ENCODE measurements at places on chromosomes 11 and 22. TPM values are rescaled to one million over a fixed set of nuclear protein-coding genes. Genes with fewer than 3 reads are reported as not detected.

- no peak overlapping the region for H3K4me3 ChIP-seq
- no peak for DNase-seq
- H3K36me3 ChIP-seq: no peaks in the 10 kb centered on the region
- H3K27ac ChIP-seq: no peak overlapping the region
Observed at GRCh38 chr11:113984781-113985180, 9.9 kb downstream of the HTR3A start.

DNA sequence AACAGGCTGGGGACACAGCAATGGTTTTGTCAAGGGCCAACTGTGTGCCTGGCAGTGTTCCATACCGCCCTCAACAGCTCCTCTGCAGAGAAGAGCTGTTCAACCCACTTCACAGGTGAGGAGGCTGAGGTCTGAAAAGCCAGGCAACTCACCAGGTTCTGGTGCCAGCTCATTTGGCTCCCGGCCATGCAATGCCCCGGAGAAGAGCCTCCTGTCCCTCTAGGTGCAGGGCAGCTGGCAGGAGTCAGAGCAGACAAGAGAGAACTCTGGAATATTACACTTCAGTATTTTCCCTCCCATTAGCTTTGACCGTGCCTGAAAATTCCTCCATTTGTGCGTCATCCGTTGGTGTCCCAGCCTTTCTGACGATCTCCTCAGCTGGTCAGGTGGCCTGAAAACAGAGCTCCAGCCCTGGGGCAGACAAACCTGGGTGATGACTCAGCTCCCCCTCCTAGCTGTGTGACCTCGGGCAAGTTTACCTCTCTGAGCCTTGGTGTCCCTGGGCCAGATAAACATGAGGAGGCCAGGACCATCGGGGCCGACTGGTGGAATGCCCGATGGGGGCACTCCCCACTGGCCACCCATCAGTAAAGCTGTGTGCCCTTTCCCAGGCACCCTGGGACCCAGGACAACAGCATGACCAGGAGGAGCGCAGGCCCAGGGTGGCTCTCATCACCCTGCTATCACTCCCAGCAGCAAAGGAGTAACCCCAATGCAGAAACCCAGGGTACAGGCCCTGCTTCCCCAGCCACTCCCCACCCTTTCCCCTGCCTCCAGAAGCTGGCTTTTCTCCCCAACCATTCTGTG is 9.6 kb upstream of the C1QTNF6 start:
- no peaks in the 10 kb centered on the region for H3K36me3 ChIP-seq
- no peaks in the 10 kb centered on the region for H3K27me3 ChIP-seq
- DNase-seq: peak; percentile 78

TUBA8 gene
- total RNA-seq: not detected

DNA sequence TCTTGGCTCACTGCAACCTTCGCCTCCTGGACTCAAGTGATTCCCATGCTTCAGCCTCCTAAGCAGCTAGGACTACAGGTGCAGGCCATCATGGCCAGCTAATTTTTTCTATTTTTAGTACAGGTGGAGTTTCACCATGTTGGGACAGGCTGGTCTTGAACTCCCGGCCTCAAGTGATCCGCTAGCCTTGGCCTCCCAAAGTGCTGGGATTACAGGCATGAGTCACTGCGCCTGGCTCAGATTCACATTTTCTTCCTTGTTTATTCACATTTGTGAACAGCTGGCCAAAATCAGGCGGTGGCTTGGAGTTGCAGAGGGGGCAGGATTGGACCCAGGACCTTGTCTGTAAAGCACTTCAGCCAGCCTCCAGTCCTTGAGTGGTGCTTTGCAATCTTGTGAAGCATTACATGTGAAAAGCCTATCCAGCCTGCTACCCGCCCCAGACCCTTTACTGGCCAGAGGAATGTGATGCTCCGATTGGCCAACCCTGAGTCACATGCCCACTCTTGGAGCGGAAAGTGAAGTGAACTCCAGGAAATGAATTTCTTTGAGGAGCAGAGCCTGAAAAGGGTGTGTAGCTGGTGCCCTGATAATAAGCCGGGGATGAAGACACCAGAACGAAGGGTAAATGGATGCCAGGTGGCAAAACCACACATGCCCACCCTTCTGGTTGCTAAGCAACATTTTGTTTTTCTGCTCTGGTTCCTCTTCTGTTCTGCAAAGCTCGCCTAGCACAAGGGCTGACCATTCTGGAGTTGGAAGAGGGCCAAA is 62.6 kb upstream of the PTPRJ start:
- H3K4me1 ChIP-seq: peaks cover 8% of the 10 kb centered on the region
- DNase-seq: peak; percentile 90
- no peaks in the 10 kb centered on the region for H3K36me3 ChIP-seq
- no peak overlapping the region for H3K27ac ChIP-seq

GRCh38 chr22:26360169-26360885 is 68.7 kb upstream of the ASPHD2 start:
- DNase-seq: peak; percentile 61
- H3K4me1 ChIP-seq: no peaks in the 10 kb centered on the region

- H3K27me3 ChIP-seq: no peaks in the 10 kb centered on the region
- peak overlapping the region; percentile 57 for H3K27ac ChIP-seq
- peaks cover 5% of the 10 kb centered on the region for H3K4me1 ChIP-seq
- no peaks in the 10 kb centered on the region for H3K36me3 ChIP-seq
- no peak for DNase-seq
Observed at GRCh38 chr11:63985812-63986155, 454 bp upstream of the OTUB1 start.

ARHGAP1 gene
- 95.9 TPM for total RNA-seq

- no peaks in the 10 kb centered on the region for H3K27me3 ChIP-seq
- H3K36me3 ChIP-seq: no peaks in the 10 kb centered on the region
- H3K4me1 ChIP-seq: no peaks in the 10 kb centered on the region
- H3K27ac ChIP-seq: no peak overlapping the region
- no peak for DNase-seq
- no peak overlapping the region for H3K4me3 ChIP-seq
Observed at GRCh38 chr11:40134820-40135570, 1324.5 kb downstream of the LRRC4C start.

- H3K27ac ChIP-seq: no peak overlapping the region
- H3K4me3 ChIP-seq: no peak overlapping the region
- DNase-seq: no peak
- no peaks in the 10 kb centered on the region for H3K36me3 ChIP-seq
- H3K4me1 ChIP-seq: no peaks in the 10 kb centered on the region
Observed at GRCh38 chr11:92455210-92455790, 230.7 kb downstream of the FAT3 start.

DNA sequence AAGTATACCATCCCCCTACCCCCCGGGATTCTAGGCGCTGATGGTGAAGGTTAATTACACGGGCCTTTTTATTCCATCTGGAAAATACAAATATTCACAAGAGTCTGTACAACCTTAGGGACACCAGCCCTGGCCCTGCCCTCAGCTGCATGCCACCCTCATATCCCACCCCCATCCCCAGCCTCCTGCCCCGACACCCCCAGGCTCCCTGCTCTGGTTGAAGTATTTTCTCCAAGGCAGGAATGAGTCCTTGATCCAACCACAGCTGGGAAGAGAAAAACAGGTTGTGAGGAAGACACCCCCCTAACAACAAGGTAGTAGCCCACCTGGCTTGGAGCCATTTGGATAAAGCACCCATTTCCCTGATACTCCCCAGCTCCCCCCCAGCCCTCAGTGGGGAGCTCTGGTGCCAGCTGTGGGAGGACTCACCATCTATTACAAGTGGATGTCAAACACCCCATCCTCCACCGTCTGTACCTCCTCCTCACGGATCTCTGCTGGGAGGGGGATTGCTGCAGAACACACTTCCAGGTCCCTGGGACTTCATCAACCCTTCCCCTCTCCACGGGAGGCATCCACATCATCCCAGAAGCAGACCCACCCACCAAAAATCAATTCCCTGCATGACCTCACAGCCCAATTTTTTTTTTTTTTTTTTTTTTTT is 4.0 kb upstream of the NRXN2 start:
- no peaks in the 10 kb centered on the region for H3K27me3 ChIP-seq
- H3K4me3 ChIP-seq: no peak overlapping the region
- DNase-seq: no peak
- no peaks in the 10 kb centered on the region for H3K4me1 ChIP-seq
- H3K36me3 ChIP-seq: no peaks in the 10 kb centered on the region

CASTOR1 gene
- total RNA-seq: 18.1 TPM

DNA sequence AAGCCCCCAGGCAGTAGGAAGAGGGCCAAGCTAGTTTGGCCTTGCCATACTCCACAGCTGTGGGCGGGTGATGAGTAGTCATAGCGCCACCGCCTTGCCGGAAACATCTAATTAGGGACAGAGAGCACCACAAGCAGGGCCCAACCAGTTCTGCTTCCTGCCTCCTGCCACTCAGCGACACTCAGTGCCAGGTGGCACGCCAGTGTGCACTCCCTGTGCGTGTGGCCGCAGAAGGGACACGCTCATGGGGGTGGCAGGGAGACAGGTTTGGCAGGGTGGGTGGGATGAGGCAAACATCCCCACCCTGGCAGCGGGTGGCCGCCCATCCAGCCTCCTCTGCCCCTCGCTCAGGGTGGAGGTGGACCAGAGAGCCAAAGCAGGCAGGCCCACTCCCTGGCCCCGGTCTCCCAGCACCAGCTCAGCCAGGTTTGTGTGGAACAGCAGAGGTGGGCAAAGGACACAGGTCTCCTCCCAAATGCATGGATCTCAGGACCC is 4.9 kb downstream of the OVOL1 start:
- H3K27ac ChIP-seq: no peak overlapping the region
- H3K36me3 ChIP-seq: no peaks in the 10 kb centered on the region
- H3K27me3 ChIP-seq: peaks cover 3% of the 10 kb centered on the region

CHEK1 gene
- total RNA-seq: 2.1 TPM

GRCh38 chr22:44737406-44738346 is 14.7 kb upstream of the ARHGAP8 start:
- no peaks in the 10 kb centered on the region for H3K27me3 ChIP-seq
- H3K36me3 ChIP-seq: no peaks in the 10 kb centered on the region
- no peak overlapping the region for H3K4me3 ChIP-seq
- no peaks in the 10 kb centered on the region for H3K4me1 ChIP-seq
- H3K27ac ChIP-seq: no peak overlapping the region
- no peak for DNase-seq

DNA sequence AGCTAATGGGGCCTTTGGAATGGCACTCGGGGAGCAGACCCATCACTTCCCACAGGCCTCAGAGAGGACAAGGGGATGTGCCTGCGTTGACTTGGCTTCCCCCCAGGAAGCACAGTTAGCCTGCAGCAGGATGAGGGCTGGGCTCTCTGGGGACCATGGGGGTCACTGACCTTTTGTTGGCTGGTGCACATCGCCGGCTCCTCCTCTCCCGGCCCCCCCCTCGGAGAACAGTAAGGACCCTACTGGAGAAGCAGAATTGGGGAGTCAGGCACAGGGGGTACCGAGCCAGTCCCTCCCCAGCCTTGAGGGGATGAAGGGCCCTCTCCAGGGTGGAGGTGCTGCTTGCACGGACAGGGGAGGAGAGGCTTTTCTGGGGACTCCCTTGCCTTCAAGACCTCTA is 32.8 kb downstream of the NRXN2 start:
- no peak for DNase-seq
- H3K4me1 ChIP-seq: peaks cover 4% of the 10 kb centered on the region
- H3K27me3 ChIP-seq: no peaks in the 10 kb centered on the region
- no peak overlapping the region for H3K27ac ChIP-seq

CEP126 gene
- 10.8 TPM for total RNA-seq

CDC42BPG gene
- total RNA-seq: 6.1 TPM

- H3K36me3 ChIP-seq: no peaks in the 10 kb centered on the region
- no peaks in the 10 kb centered on the region for H3K27me3 ChIP-seq
- H3K27ac ChIP-seq: no peak overlapping the region
- peaks cover 8% of the 10 kb centered on the region for H3K4me1 ChIP-seq
- DNase-seq: no peak
Observed at GRCh38 chr22:46773076-46773475, 10.6 kb downstream of the TBC1D22A start.

- peaks cover 2% of the 10 kb centered on the region for H3K4me1 ChIP-seq
- H3K36me3 ChIP-seq: no peaks in the 10 kb centered on the region
- no peak for DNase-seq
Observed at GRCh38 chr11:102343809-102344208, 3.2 kb upstream of the BIRC2 start.

DNA sequence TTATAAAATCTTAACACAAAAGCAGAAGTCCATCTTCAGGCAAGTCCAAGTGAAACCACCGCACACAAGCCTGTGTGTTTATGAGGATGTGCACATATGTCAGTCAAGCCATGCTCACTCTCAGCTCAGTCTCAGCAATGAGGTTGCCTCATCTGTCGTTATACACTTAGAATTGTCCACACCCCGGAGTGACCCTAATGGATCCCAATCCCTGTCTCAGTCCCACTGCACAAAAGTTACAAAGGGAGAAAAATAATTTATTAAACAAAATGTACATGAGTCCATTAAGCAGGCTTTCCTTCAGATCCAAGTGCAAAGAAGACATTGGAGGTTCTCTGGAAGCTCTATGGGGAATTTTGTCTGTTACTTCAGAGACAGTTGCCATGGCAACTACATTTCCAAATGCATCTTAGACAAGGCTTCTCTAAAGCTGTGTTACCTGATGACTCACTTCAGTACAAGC is 24.4 kb downstream of the OR8B12 start:
- H3K27me3 ChIP-seq: no peaks in the 10 kb centered on the region
- no peak for DNase-seq
- no peak overlapping the region for H3K4me3 ChIP-seq
- no peaks in the 10 kb centered on the region for H3K4me1 ChIP-seq

DNA sequence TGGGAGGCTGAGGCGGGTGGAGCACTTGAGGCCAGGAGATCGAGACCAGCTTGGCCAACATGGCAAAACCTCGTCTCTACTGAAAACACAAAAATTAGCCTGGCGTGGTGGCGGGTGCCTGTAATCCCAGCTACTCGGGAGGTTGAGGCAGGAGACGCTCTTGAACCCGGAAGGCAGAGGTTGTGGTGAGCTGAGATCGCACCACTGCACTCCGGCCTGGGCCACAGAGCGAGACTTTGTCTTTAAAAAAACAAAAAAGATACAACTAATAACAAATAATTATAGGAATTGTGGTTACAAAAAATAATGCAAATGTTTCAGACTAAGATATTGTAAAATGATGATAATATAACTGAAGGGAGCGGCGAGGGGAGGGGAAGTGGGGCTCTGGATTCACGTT is 90.3 kb upstream of the RTL6 start:
- H3K4me1 ChIP-seq: no peaks in the 10 kb centered on the region
- DNase-seq: no peak
- no peak overlapping the region for H3K27ac ChIP-seq
- no peak overlapping the region for H3K4me3 ChIP-seq
- H3K36me3 ChIP-seq: no peaks in the 10 kb centered on the region

DNA sequence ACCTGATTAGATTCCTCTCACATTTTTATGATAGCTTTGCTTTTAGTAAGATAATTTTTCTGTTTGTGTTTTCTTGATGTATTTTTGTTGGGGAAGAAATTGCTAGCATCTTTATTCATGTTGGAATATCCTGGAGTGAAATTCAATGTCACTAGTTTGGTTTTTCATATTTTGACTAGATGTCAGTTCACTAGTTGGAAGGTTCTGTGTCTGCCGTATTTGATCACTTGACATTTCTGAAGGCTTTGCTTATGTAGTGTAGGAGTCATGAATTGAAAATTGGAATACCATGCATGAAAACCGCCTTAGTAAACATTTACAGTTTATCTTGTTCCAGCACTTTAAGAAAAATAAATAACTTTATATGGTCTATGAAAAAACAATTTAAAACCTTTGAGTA is 348.4 kb downstream of the AASDHPPT start:
- no peak for DNase-seq
- H3K27ac ChIP-seq: no peak overlapping the region
- no peaks in the 10 kb centered on the region for H3K27me3 ChIP-seq
- H3K4me1 ChIP-seq: no peaks in the 10 kb centered on the region

TEX54 gene
- total RNA-seq: not detected
